T-cell (primary cell): ENCODE measurements at places on chromosomes 3 and 15.

DNA sequence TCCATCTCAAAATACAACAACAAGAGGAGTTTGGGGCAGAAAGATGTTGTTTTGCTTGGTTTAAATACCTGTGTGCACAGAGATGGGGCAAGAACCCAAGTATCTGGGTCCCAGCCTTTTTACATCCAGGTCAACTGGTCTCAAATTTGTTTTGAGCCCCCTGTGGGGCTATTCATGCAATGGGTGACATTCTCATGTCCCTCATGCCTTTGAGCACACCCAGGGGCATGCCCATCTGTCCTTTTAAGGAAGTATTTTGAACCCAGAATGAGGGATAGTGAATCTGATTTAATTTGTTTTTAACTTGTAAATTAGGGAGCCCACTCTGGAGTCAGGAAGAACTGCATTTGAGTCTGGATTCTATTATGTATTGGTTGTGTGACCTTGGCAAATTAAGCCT is 14.8 kb downstream of the ABCF3 start:
- DNase-seq, result no peak

GRCh38 chr3:126967386-126967785 is 15.5 kb upstream of the PLXNA1 start:
- DNase-seq, result no peak

GRCh38 chr15:48945386-48945785 is 18.3 kb downstream of the SHC4 start:
- no peak for DNase-seq

GRCh38 chr15:98978153-98978552 is 29.4 kb downstream of the PGPEP1L start:
- DNase-seq, result no peak

DNA sequence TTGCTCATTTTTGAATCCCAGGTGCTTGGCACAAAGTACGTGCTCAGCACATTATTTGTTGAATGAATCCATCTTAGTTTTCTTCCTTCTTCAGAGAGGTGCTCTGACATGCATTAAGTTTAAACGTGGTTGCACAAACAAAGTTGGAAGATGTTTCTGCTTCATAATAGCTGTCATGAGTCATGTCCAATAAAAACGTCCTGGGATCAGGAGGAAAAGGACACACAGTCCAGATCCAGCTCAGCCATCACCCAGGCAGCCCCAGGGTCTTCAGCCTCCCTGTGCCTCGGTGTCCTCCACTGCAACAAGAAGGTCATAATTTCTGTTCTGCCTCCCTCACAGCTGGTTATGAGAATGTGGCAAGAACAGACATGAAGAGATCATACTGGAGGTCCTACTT is 55.4 kb downstream of the CCNL1 start:
- no peak for DNase-seq

GRCh38 chr3:149971403-149972075 is 844 bp upstream of the PFN2 start:
- DNase-seq, result peak; percentile 19

DNA sequence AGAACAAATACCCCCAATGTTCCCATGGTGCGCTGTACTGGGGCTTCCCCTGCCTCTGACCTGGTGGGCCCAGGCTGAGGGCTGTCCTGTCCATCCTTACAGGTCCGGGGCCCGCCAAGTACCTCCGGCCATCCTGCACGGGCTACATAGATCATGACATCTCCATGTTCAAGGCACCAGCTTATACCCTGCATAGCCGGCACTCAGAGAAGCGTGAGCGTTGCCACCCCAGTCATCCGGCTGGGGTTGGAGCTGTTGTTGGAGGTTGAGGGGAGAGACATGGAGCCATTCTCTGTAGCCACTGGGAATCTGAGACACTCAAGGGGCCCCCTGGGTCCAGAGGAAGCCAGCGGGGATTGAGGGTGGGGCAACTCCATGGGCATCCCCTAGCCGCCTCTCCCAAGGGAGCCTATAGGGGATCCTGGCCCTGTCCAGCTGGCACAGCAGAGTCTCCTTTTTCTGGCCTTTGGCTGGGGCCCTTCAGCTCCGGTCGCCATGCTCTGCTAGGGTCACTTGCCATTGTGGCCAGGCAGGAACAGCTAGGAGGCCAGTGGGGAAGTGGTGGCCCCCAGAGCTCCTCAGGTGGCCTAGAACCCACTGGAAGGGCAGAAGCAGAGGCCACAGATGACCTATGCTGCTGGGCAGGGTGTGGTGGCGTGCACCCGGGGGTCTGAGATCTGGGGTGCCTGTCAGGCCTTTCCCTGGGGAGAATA is 12.5 kb upstream of the CSPG4 start:
- DNase-seq, result no peak

GRCh38 chr3:48429960-48430707 is at the start of gene PLXNB1:
PLXNB1 (minus strand) TSS chr3:48430086; CDS start chr3:48424611, 5,475 bp downstream.
- no peak for DNase-seq

DNA sequence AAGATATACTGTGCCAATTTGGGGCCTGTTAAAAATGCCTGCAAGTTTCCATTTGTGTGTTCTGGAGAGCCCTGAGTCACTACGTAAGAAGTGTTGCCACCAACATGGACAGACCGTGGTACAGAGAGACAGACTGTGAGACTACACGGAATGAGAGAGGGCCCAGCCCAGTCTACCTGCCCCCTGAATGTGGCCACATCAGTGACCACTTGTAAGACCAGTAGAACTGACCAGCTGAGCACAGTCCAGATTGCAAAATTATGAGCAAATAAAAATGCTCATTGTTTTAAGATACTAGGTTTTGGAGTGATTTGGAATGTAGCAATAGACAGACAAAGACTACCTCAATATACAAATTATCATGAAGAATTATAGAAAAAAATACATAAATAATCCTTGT is 42.0 kb downstream of the ATR start:
- no peak for DNase-seq

- DNase-seq, result no peak
These were observed 110.0 kb downstream of the EPHB1 start for GRCh38 chr3:134904776-134905646.

DNA sequence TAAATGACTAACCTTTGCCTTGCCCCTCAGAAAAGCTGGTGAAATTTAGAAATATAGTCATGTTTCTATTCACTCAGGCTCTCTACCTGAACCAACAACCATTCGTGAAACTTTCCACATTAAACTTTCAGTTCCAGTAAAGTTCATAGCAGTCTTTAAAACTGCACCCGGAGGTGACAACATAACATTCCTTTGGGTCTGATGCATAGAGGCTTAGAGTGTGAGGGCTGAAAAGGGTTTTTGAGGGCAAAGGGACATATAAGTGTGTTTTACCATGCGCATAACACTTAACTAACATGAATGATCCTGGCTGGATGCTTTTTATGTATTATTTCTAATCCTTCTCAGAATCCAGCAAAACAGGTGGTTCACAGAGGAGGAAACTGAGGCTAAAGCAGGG is 471.7 kb upstream of the MCTP2 start:
- no peak for DNase-seq

- no peak for DNase-seq
These were observed 326.4 kb downstream of the SV2B start for GRCh38 chr15:91426412-91426811.

GRCh38 chr3:54376939-54377578 is 254.7 kb downstream of the CACNA2D3 start:
- no peak for DNase-seq

DNA sequence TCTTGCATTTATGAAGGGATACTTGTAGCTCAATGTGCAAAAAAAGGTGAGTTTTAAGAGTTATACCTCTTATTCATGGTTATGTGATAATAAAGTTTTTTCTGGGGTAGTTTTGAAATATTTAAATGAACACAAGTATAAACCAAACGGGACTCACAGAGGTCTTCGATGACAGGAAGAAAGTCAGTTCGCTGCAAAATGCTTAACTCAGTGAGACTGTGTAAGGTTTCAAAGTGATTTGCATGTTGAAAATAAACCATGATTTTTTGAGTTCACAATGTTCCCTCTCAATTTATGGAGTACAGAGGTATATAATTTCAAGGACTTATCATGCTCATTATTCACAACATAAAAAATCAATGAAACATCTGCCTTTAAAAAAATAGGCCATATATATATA is 36.3 kb upstream of the MYH15 start:
- DNase-seq, result no peak

DNA sequence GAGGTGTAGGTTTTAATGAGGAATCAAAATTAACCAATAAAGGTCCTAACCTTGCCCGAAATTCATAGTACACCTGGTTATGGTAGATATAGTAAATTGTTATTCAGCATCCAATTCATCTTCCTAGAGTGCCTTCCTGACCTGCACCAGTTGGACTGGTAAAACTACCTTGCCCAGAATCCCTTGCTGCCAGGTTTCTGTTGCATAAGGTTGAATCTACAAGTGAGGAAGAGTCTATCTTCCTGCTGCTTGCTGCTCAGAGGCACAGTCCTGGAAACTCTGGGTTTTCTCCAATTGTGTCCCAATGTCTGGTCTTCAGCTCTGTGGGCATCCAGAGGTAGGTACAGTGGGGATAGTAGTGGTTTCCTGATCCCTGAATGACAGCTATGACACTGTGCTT is 17.3 kb downstream of the CCDC54 start:
- no peak for DNase-seq

- no peak for DNase-seq
These were observed 413.9 kb downstream of the RBMS3 start for GRCh38 chr3:29694783-29695182.

GRCh38 chr3:128845119-128845777 is 34.2 kb upstream of the ACAD9 start:
- no peak for DNase-seq

DNA sequence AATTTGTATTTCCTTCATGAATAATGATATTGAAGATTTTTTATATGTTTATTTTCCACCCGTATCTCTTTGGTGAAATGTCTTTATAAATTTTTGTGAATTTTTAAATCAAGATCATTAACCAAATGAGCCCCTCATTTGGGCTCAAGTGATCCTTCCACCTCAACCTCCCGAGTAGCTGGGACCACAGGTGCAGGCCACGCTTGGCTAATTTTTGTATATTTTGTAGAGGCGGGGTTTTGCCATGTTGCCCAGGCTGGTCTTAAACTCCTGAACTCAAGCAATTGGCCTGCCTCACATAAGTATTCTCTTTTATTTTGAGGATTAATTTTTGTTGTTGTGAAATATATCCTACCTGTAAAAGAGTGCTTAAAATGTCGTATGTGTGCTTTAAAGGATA is 4.9 kb downstream of the BBS4 start:
- DNase-seq, result no peak

DNA sequence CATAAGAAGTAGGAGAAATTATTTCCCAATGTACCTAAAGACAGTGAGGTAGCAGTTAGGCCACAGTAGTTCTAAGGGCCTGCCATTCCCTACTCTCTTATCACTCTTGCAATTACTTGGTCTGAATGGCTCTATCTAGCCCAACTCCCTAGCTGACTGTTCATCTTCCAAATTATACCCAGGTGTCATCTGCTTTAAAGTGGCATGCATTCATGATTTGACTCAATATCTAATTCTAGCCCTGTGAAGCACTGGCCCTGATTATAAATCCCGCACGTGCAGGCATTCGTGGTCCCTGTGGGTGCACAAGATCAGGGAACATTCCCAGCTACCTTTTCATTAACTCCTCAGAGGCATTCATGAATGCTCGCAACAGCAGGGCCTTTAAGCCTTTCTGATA is 43.1 kb upstream of the ZNF774 start:
- DNase-seq, result no peak

DNA sequence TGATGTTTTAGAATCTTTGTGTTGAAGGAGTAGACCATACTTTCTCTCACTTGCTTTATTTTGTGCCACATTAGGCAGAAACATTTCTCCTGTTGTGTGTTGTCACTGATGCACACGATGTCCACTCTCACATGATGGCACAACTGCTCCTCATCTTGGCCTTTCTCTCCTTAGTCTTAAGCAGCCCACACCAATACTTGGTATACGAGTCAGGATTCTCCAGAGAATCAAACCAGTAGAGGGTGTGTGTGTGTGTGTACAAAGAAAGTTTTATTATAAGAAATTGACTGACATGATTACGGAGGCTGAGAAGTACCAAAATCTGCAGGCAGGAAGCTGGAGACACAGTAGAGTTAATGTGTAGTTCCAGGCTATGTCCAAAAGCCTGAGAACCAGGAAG is 187.1 kb downstream of the ALCAM start:
- no peak for DNase-seq

- DNase-seq, result no peak
These were observed 57.4 kb upstream of the IMPG2 start for GRCh38 chr3:101377796-101378195.

- no peak for DNase-seq
These were observed 2.2 kb upstream of the UBA3 start for GRCh38 chr3:69082361-69082760.

DNA sequence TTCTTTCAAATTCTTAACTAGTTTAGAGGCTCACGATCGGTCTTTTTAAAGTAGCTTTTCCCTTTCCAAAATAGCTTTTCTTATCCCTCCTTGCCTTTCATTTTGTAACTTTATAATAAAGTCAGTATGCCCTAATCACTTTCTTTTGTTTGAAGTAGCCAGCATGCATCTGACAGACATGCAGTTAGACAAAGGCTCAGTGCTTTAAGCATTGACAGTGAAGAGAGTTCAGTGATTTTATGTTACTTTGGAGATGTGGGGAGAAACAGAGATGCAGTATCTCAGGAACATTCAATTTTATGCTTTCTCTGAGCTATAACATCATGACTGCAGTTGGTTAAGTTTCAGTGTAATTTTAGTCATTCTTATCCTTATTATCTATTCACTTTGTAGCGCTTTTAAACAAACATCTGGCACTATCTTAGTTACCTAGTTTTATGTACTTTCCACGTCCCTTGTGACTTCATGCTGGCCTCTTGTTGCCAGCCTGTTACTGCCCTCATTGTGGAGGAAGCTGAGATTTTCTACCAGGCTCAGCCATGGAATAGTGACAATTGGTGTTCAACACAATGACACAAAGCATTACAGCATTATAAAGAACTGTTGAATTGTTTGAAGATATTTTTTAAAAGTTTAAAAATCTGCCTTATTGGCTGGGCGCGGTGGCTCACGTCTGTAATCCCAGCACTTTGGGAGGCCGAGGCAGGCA is 90.3 kb downstream of the AKAP13 start:
- no peak for DNase-seq

DNA sequence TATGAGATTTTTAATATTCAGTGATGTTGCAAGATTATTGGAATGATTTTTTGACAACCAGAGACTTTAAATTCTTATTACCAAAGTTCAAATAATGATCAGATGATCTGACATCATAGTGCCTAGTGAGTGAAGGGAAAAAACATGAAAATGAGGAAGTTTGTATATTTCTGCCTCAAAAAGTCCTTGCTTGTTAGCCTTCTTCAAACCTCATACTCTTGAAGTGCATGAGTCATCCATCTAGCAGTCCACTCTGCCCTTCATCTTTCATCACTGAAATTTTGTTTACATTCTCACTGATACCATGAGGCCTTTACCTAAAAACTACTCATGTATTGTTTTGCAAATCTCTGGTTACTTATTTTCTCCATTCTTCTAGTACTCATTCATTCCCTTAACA is 23.9 kb upstream of the OR5H6 start:
- DNase-seq, result no peak

GRCh38 chr15:55518641-55519040 is 10.6 kb upstream of the DNAAF4 start:
- no peak for DNase-seq
